ENCODE measurements at places on chromosomes 7 and 10.
A peak's percentile ranks its signal among the peaks of the same experiment; 100 is the strongest.

DNA sequence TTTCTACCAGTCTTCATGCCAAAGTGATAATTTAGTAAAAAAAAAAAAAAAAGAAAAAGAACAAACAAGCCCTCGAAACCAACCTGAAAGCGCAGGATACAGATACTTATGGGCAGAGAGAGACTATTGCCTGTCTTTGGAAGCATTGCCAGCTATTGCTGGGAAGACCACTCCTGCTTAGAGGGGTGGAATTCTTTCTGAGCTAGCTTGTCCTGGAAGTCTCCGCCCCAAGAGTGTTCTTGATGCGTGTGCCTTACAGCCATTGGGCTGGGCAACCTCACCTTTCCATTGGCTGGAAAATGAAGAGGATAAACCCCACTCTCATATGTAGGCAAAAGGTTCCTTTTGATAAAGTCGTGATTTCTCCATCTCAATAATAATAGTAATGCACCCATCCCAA is 19.9 kb upstream of the INSYN2A start:
- no peaks in the 10 kb centered on the region for H3K36me3 ChIP-seq
- H3K4me3 ChIP-seq, result no peak overlapping the region
- no peaks in the 10 kb centered on the region for H3K4me1 ChIP-seq
- H3K27me3 ChIP-seq, result no peaks in the 10 kb centered on the region
- H3K27ac ChIP-seq, result no peak overlapping the region

DNA sequence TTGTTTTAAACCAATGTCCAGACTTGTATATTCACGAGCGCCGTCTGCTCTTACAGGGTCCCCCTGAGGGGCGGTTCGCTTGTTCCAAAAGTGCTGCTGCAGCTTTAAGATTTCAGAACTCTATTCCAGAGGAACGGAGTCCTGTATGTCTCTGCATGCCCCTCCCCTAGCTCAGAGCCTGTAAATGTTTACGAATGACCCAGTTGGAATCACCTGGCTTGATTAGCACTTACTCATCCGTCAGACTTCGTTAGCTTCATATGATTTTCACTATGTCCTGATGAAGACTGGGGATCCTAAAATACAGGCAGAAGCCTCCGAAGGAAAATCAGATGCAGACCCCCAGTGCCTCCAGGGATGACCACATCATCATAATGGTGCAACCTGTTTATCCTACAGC is 4.5 kb upstream of the CHST15 start:
- H3K36me3 ChIP-seq, result no peaks in the 10 kb centered on the region
- no peak for DNase-seq
- no peaks in the 10 kb centered on the region for H3K4me1 ChIP-seq
- no peaks in the 10 kb centered on the region for H3K27me3 ChIP-seq

DNA sequence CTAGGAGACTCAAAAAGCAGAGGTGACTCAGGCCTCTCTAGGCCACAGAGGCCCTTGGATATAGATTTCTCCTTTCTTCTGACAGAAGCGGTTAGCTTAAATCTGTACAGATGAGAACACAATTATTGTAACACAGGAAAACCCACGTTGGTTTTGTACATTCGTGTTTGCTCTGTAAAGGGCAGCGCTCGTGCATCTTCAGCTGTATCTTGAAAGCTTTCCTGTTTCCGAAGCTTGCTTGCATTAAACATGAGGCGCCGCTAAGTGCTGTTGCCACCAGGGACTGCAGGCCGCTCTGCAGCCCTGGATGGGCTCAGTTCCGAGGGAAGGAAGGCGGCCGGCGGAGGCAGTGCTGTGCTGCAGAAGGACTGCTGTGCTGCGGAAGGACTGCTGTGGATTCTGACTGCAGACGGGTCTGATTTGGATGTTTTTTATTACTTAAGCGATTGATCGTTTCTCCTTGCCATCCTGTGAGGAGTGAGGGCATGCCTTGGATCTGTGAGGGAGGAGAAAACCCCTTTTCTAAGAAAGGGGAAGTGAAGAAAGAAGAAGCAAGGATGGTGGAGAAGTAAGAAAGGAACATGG is 53.3 kb downstream of the FHIP2A start:
- H3K4me1 ChIP-seq, result no peaks in the 10 kb centered on the region
- H3K27ac ChIP-seq, result no peak overlapping the region
- H3K27me3 ChIP-seq, result no peaks in the 10 kb centered on the region
- no peak overlapping the region for H3K4me3 ChIP-seq

GRCh38 chr10:47031211-47031900 is 120.1 kb downstream of the PTPN20 start:
- no peak overlapping the region for H3K27ac ChIP-seq
- no peak overlapping the region for H3K4me3 ChIP-seq
- H3K36me3 ChIP-seq, result no peaks in the 10 kb centered on the region

GRCh38 chr10:62384057-62384446 is 9.9 kb downstream of the ZNF365 start:
- H3K36me3 ChIP-seq, result no peaks in the 10 kb centered on the region
- peaks cover 8% of the 10 kb centered on the region for H3K4me1 ChIP-seq
- H3K27me3 ChIP-seq, result no peaks in the 10 kb centered on the region
- H3K27ac ChIP-seq, result peak overlapping the region; percentile 20
